ENCODE measurements at places on chromosomes 16 and 17.

GRCh38 chr17:81406117-81406953 lies 11.1 kb downstream of the BAHCC1 start:
- no peak for DNase-seq

DNA sequence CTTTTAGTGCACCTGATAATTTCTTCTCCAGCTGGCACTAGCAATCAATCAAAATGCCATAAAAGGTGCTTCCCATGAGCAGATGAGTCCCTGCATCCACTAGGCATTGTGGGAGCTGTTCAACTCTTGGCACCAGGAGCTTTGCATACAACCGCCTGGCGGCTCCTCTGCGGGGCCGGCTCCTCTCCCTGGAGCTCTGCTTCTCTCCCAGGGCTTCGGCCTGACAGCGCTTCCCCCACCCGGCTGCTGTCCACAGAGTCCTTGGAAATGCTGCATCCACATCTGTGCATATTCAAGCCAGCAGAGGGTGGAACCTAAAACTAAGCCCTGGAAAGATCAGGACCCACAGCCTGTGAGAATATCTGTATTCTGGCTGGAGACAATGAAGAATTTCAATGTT lies 62.9 kb downstream of the LMF1 start:
- DNase-seq: no peak

- DNase-seq: no peak
Observed at GRCh38 chr16:4200000-4200780, 41.7 kb downstream of the SRL start.

DNA sequence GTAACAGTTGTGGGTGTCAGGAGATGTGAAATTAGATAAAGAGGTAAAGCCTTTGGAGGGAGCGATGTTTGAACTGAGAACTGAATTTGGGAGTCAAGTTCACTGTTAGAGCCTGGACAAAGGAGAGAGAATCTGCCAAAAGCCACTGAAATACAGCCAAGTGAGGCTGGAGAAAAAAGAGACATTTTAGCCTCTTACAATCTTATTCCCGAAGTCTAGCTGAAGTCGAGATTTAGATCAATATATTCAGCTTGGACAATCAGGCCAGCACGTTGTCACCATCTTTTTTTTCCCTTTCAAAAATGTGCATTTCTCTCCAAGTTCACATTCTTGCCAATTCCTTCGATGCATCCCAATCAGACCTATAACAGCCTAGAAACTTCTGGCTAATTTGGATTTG lies 312.2 kb downstream of the RBFOX1 start:
- no peak for DNase-seq

GRCh38 chr16:31529108-31529936 lies 1.6 kb downstream of the AHSP start:
- no peak for DNase-seq

DNA sequence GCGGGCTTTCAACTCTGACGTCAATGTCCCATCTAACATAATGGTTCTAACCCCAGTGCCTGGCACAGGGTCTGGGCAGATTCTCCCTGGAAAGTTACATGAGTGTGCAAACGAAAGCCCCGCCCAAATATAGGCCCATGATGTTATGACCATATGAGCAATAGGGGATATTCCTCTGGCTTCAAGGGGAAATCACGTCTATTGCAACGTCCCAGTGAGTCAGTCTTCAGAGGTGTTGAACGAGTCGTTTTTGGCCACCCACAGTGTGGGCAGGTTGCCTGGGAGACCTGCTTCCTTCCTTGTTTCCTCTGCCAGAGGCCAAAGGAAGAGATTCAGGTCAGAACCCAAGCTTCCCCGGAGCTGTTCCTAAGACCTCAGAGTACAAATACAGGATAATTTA lies 30.3 kb downstream of the PIK3R5 start:
- DNase-seq: no peak

GRCh38 chr17:79243603-79243990 lies 169.0 kb downstream of the ENGASE start:
- DNase-seq: no peak

- no peak for DNase-seq
Observed at GRCh38 chr17:74267987-74268499, 6.0 kb upstream of the DNAI2 start.

DNA sequence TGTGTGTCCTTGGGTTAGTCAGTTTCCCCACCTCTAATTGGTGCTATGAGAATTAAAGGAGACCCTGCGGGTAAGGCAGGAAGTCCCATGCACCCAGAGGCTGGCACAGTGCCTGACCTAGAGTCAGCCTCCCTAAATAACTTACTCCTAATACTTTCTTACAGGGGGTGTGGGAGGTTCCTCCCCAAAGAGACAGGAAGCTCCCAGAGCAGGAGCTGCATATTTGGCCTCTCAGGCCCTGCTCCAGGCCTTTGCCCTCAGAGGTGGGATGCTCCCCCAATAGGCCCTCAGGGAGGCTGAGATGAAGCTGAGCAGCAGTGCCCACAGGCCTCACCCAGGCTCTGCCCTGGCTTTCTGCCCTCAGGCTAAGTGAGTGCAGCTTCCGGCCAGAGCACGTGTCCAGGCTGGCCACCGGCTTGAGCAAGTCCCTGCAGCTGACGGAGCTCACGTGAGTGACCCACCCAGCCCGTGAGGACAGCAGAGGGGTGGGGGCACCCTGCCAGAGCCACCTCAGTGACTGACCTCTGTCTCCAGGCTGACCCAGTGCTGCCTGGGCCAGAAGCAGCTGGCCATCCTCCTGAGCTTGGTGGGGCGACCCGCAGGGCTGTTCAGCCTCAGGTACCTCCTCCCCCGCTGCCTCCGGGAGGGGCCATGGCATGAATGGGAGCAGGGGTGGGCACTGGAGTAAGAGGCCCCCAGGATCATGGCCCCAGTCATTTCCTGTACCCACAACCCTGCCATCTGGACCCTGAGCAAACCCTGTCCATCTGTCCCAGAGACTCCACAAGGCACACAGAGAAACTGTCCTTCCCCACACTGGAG lies 31.1 kb upstream of the CPNE2 start:
- DNase-seq: no peak

Data from brain pericyte (primary cell).